ENCODE measurements at places on chromosomes 11 and 22.

DNA sequence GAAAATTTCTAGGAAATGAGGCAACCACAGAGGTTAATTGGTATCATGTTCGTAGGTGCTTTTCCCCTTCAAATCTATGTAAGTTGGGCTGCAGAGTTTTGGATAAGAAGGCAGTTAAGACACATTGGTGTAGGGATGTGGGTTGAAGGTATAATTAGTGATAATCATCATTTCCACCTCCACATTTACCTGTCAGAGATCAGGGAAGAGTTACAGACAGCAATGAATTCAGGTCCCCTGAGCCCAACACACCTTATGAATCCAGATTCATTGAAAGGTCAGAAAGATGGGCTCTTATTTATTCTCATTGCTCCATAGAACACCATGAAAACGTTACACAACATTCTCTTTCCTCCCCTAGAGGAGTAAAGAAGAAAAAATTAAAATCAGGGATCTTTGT is 308.7 kb downstream of the C11orf87 start:
- DNase-seq = no peak

DNA sequence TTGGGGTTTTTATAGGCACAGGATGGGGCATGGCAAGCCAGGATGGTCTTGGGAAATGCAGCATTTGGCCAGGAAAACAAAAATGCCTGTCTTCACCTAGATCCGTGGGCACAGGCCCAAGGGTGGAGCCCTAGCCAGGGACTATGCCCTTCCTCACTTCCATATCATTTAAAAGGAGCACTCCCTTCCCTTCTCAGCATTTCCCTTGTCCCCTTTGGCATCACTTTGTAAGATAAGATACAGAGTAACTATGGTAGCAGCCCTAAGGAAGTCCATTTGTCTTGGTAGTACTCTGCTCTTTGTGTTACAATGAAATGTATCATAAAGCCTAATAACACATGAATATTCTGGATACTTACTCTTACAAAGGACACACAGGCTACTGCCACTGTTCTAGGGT is 1092.6 kb upstream of the TENM4 start:
- DNase-seq = no peak

DNA sequence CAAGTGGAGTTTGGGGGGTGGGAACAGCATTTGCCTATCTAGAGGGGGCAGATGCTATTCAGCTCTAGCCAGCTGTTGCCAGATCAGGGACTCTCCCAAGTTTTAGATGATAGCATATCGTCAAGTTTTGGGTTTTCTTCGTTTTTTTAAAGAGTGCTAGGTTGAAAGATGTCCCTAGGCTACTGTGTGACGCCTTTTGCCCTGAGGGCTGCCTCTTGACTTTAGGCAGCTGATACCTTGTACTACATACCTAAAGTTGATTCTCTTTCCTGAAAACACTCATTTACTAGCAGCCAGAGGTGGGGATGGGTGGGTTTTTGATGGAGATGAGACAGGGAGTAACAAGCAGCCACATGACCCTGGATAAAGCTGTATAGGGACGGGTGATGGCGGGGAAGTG is 87.1 kb downstream of the ABTB2 start:
- DNase-seq = no peak

DNA sequence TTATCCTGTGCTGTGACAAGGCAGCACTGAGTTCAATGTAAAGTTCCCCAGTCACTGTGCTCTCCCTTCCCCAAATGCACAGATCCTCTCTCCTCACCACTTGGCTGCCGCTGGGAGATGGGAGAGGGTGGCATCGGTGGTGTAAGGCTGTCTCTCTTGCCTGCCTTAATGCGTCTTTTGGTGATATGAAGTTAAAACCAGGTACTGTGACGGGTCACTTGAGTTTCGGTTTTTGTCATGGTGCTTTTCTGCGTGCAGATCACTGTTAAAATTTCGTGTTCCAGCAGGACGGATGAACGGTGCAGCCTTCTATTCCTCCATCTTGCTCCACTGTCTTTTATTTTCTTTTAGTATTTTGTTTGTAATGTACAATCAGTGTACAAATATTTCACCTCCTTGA is 18.6 kb downstream of the GLB1L2 start:
- no peak for DNase-seq

DNA sequence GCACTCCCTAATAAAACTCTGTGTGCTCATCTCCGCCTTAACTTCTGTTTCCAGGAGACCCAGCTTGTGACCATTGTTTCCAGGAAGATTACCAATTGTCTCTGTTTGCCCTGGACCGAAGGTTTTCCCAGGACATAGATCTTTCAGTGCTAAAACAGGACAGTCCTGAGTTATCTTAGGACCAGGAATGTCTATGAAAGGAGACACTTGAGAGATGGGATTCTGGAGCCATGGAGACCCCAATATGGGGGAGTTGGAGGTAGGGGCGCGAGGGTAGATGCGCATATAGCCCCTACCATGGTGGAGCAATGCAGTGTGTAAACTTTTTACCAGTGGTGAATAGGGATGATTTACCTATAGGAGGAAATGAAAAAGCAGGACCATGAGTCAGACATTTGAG is 10.2 kb upstream of the PRAME start:
- no peak for DNase-seq

DNA sequence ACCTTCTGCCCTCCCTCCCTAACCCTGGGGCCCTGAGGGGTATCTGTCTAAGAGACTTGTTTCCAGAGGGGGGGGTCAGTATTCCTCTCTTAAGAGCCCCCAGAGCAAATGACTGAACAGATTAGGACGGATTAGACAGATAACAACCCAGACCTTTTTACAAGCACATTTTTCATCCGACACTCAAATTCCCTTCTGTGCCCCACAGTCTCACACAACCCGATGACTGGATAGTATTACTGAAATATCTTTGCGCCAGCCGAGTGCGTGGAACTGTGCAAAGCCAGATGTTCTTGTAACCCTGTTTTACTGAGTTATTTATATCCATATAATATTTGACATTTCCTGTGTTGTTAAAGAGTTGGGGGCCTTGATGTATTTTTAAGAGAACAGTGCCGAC is 30.9 kb upstream of the FLI1 start:
- no peak for DNase-seq

DNA sequence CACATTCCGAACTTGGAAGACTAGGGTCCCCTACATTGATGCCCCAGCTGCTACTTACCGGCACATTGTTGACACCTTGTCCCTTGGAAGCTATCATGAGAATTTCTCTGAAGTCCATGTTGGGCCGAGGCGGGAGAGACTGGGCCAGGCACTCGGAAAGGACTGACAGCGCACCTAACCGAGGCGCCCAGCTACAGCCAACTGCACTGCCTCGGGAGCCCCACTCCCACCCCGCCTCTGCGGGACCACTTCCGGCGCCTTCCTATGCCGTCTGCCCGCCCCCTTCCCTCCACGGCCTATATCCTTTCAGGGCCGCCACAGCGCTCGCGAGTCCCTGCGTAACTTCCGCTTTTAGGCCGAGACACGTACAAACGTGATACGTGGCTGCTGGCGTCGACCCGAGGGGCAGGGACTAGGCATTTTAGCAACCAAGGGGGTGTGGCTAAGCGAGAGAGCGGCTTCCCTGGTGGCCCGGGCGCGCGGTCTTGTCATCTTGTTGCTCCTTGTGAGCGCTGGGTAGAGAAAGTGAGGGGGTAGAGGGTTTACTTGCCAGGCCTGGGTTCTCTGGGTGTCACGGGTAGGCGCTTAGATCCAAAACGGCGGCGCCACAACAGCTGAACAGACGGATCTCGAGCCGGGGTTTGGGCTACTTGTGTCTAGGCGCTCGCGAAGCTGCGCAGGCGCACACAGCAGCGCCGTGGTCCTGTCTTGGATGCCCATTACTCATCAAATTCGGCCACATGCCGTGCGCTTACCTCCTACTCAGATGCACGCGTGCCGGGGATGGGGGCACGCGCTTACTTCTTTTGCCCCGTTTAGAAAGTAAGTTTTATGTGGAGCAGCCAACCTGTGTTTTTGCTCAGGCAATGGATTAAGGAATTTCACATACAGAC is at the start of gene SPTY2D1:
Gene SPTY2D1, minus strand, starts transcription at position 203 of the 893 bp plus-strand sequence. Its CDS starts 85 bp downstream, at position 118.
- DNase-seq = peak; percentile 96

- no peak for DNase-seq
These were observed 97.1 kb upstream of the NNMT start for GRCh38 chr11:114199051-114199450.

- peak; percentile 61 for DNase-seq
These were observed 143.4 kb downstream of the MAML2 start for GRCh38 chr11:96199563-96200025.

GRCh38 chr22:47000256-47000655 is 237.8 kb downstream of the TBC1D22A start:
- DNase-seq = no peak

GRCh38 chr11:62654297-62654696 is 1.2 kb upstream of the INTS5 start:
- no peak for DNase-seq

DNA sequence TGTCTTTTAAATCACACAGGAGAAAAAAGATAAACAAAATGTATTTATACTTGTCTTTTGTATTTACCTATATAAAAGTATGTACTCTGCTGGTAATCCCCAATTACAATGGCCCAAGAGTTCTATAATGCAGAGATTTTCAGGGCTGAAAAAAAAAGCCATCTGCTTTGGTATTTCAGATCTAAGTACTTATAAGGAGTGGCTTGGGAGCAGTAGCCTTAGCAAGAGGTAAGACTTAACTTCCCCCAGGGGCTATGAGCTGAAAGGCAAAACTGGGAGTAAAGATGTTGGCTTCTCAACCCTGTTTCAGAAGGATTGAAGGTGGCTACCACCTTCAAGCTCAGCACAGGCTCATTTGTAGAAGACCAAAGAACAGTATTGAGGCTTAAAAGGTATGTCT is 35.3 kb upstream of the EP300 start:
- DNase-seq = no peak

DNA sequence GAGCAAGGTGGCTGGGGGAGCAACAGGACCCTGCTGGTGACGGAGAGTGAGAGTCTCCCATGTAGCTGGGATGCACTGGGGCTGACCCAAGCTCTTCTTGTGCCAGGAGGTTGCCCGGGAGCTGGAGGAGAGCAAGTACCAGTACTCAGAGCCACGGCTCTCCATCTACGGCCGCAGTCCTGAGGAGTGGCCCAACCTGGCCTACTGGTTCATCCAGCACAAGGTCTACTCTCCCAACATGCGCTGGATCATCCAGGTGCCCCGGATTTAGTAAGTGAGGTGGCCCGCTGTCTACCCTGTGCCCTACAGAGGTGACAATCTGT is 40.4 kb downstream of the AMPD3 start:
- DNase-seq = no peak

GRCh38 chr11:109853156-109853776 is 239.9 kb upstream of the ZC3H12C start:
- DNase-seq = no peak

DNA sequence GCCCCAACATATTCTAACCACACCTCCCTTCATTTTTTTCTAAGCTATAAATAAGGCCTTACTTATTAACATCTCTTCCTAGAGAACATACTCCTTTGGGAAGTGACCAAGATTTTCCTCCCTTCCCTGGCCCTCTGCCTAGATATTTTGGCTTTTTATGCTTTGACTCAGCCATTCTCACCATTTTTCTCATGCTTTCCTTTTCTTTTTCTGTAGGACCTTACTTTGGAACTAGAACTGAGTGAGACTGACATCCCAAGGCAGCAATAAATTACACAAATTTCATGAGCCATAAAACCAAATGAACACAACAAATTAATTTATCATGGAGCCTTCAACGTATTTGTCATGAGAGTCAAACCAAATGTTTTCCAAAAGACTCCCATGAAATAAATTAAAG is 142.7 kb upstream of the CTSC start:
- DNase-seq = no peak

- DNase-seq = no peak
These were observed 973.2 kb upstream of the RAG2 start for GRCh38 chr11:37571246-37571645.

DNA sequence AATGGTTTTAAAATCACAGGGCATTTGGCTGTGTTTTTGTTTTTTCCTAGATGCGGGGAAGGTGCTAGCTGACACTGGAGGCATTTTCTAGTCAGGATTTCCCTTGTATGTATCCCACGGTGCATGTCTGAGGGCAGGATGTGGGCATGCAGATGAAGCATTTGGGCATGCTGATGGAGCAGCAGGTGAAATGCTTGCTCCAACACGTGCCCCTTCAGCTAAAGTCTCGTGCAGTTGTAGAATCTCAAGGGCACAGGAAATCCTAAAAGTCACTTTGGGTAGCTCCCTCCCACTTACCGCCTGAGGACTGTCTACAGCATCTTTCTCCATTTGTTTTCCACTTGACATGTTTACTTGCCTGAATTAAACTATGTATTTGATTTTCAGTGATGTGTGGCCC is 429.4 kb upstream of the B3GAT1 start:
- DNase-seq = no peak

- no peak for DNase-seq
These were observed 110.9 kb downstream of the GALNT18 start for GRCh38 chr11:11510939-11511338.

DNA sequence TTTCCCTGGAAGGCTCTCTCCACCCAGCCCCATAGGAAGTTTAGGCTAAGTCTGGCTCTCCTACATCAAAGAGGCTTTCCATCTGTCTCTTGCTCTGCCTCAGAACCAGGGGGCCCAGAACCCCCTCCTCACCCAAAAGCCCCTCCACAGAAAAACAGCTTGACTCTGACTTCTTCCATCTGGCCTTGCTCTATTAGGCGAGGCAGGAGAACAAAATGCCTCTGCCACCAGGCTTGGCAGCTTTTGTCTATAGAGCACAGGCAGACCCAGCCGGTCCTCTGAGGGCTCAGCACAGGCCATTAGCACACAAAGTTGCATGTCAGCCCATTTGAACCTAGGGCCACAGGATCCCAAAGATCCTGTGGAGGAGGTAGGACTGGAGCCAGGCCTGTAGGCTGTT is 75.7 kb upstream of the SUSD2 start:
- no peak for DNase-seq

GRCh38 chr22:30262112-30262511 is 4.5 kb downstream of the OSM start:
- no peak for DNase-seq

- no peak for DNase-seq
These were observed 26.1 kb upstream of the SLC25A18 start for GRCh38 chr22:17537155-17537554.

DNA sequence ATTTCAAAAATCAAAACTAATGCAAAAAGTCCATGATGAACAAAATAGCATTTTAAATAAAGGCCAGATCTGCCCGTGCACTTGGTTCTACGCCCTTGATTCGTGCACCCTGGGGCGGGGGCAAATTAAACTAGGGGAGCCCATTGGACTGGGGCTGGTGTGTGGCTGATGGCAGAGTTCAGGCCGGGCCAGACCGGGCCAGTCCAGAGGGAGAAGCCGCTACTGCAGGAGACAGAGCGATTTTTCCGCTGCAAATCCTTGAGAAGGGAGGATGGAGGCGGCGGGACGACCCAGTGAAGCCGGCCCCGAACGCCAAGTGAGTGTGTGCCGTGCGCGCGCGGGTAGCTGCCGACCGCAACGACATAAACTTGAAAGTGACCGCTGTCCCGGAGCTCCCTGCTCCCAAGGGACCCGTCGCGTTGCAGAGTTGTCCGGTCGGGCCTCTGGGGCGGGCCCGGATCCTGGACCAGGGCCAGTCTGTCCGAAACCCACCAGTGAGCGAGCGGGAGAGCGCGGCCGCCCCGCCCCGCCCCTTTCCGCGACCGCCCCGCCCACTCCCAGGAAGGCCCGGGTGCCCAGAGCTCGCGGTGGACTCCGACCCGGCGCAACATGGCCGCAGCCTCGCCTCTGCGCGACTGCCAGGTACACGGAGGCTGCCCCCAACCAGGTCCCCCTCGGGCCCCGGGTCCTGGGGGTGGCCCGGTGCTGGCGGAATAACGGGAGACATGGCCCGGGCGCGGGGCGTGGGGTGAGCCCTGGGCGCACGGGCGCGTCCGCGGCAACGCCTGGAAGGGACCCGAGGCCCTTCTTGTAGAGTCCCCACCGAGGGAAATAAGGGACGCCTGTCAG is at the start of gene TTC38:
Gene TTC38, plus strand, starts transcription at position 578 of the 849 bp plus-strand sequence. Its CDS starts 32 bp downstream, at position 610.
- DNase-seq = peak; percentile 26

- DNase-seq = no peak
These were observed 229.9 kb upstream of the PITPNB start for GRCh38 chr22:28148816-28149465.

Measured in CD4-positive, alpha-beta memory T cell (primary cell).